ENCODE measurements at places on chromosomes 7 and 10. TPM values are rescaled to one million over a fixed set of nuclear protein-coding genes. Genes with fewer than 3 reads are reported as not detected.

Gene ABCB1
- 22.1 TPM for polyA plus RNA-seq

Gene ERVW-1
- 0.74 TPM for polyA plus RNA-seq

Gene KCNMA1
- 3.9 TPM for polyA plus RNA-seq

- DNase-seq, result no peak
These were observed 66.6 kb upstream of the MGMT start for GRCh38 chr10:129400426-129400825.

GRCh38 chr7:101402835-101403234 lies 40.2 kb downstream of the COL26A1 start:
- no peak for DNase-seq

Gene CRYGN
- polyA plus RNA-seq, result 1.7 TPM

GRCh38 chr10:92737484-92737883 lies 47.7 kb downstream of the HHEX start:
- no peak for DNase-seq

DNA sequence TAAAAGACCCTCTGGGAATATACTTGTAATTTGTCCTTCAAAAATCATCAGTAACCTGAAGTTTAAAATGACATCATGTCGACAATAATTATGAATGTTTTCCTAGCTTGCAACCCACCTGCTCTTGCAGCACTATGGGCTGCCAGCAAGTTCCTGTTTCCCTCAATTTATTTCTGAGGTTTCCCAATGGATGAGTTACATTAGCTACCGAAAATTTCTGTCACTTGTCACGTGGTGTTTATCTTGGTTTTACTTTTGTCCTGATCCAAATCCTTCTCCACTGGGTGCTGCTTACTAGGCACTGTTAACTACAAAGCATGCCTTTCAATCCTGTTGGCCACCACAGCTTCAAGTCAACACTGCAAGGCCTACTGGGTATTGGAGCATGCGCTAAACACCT lies 31.5 kb downstream of the GIMAP8 start:
- DNase-seq, result no peak

Gene OR2A1
- polyA plus RNA-seq, result 0.10 TPM

Gene PPP1R17
- polyA plus RNA-seq, result not detected

- DNase-seq, result no peak
These were observed 573.4 kb upstream of the CNTNAP2 start for GRCh38 chr7:145543242-145543641.

Gene DNAJC12
- polyA plus RNA-seq, result 12.4 TPM

Gene HMX2
- polyA plus RNA-seq, result 1.6 TPM

- no peak for DNase-seq
These were observed 987 bp downstream of the INA start for GRCh38 chr10:103277713-103278536.

- no peak for DNase-seq
These were observed 13.0 kb downstream of the FAM20C start for GRCh38 chr7:205115-206010.

DNA sequence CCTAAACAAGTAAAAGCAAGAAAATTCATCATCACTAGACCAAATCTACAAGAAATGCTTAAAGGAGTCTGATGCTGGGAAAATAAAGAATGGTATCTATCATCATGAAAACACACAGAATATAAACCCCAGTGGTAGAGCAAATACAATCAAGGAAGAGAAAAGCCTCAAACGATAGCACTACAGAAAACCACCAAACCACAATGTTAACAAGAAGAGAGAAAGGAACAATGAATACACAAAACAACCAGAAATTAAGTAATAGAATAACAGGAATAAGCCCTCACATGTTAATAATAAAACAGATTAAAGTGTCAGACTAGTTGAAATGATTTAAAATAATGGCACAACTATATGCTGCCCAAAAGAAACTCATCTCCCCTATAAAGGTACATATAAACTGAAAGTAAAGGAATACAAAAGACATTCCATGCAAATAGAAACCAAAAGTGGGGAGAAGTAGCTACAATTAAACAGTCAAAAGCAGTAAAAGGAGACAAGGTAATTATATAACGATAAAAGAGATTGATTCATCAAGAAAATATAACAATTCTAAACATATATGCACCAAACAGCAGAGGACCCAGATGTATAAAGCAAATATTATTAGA lies 77.3 kb downstream of the JMJD1C start:
- no peak for DNase-seq

Data from right renal cortex interstitium (tissue), 3 donors.